ENCODE measurements at places on chromosomes 12 and 14.
A peak's percentile ranks its signal among the peaks of the same experiment; 100 is the strongest.

- DNase-seq = no peak
These were observed 155.7 kb downstream of the DPF3 start for GRCh38 chr14:72738161-72738611.

DNA sequence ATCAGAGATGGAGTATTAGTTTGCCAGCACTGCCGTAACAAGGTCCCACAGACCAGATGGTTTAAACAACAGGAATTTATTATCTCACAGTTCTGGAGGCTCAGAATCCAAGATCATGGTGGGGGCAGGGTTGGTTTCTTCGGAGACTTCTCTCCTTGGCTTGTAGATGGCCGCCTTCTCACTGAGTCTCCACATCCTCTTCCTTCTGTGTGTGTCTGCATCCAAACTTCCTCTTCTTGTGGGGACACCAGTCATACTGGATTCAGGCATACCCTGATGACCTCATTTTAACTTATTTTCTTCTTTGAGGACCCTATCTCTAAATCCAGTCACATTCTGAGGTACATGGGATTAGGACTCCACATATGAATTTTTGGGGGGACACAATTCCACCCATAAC is 455.5 kb downstream of the RGS6 start:
- no peak for DNase-seq

- no peak for DNase-seq
These were observed 64.2 kb downstream of the CMAS start for GRCh38 chr12:22110176-22110575.

DNA sequence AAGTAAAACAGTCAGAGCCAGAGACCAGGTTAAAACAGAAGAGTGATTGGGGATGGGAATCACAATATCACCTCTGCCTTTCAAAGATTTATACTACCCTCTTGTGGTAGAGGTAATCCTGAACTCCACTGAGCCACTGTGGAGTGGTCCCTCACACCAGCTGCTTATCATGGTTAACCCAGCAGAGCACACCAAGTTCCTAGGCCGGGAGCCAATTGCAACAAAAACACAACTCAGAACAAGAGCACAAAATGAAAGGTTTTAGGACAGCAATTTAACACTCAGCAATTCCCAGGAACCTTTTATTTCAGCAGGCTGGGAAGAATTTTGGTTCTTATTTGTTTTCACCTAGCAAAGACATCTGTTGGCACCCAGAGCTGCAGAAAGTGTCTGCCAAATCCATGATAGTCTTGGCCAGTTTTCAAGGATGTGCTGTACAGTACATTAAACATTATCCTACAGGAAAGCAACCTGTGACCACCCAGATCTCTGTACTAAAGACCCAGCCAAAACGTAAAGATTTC is 220.5 kb upstream of the ATXN7L3B start:
- DNase-seq = no peak

- no peak for DNase-seq
These were observed 55.5 kb downstream of the FAM222A start for GRCh38 chr12:109768901-109769670.

GRCh38 chr12:30806989-30807694 is 52.4 kb upstream of the CAPRIN2 start:
- peak; percentile 12 for DNase-seq

DNA sequence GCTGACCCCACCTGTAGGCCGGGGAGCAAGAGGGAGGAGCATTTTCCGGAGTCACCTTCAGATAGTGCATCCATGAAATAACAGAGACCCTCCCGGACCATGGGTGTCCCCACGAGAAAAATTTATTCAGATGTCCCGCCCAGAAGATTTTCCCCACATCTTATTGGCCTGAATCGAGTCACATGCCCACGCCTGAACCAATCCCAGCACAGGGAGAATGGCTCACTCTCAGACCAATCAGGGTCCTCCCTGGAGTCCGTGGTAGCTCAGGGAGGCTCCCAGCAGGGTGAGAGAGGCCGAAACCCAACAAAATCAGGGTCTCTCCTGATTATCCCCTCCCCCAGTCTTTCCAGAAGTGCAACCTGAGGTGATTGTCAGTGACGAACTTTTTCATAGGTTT is 16.4 kb upstream of the NCOR2 start:
- DNase-seq = no peak

DNA sequence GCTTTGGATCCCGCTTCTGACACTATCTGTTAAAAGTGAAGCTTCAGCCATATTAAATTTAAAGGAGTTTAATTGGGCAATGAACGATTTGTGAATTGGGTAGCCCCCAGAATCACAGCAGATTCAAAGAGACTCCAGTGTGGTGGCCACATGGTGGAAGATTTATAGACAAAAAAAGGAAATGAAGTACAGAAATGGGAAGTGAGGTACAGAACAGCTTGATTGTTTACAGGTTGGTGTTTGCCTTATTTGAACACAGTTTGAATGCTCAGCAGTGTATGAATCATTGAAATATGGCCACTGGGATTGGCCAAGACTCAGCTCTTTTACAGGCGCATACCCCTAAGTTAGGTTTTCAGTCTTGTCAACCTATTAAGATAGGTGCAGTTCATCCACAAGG is 21.9 kb downstream of the CCDC91 start:
- DNase-seq = no peak

DNA sequence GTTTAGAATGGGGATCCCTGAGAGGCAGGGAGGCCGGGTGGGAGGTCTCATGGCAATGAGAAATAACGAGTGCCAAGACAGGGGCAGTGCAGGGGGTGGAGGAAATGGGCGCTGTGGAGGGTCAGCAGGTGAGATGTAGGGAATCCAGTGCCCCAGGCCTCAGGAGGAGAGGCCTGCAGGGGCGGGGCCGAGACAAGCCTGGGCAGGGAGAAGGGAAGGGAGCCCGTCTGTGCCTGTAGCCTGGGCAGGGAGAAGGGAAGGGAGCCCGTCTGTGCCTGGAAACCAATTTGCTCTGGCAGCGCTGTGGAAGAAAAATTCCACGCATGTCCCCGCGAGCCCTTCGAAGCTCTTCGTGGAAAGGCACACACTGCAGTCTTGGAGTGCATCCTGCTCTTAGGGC is 10.6 kb upstream of the NCOR2 start:
- DNase-seq = no peak

DNA sequence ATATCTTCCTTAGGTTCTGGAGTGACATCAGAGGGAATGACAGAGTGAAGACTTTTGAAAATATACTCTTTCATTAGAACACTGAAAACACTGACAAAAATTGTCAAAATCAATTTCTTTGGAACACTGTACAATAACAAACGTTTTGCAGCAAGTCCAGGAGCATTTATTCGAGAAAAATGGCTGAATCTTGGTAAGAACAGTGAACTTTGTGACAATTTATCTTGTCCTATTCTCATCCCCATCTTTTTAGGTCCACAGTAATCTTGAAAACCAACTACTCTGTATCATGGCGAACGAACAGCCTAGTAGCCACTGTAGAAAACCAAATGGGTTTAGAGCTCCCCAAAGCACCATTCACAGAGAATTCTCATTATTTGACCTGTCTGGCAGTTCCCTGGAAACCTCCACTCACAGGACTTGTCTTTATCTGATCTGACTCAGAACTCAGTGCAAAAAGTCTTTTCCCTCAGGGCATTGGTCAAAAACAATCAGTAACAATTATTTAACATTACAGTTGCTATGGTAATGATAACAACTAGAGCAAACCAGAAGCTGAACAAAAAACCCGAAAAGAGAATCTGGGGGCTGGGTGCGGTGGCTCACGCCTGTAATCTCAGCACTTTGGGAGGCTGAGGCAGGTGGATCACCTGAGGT is 20.3 kb upstream of the PPP2R5E start:
- no peak for DNase-seq

DNA sequence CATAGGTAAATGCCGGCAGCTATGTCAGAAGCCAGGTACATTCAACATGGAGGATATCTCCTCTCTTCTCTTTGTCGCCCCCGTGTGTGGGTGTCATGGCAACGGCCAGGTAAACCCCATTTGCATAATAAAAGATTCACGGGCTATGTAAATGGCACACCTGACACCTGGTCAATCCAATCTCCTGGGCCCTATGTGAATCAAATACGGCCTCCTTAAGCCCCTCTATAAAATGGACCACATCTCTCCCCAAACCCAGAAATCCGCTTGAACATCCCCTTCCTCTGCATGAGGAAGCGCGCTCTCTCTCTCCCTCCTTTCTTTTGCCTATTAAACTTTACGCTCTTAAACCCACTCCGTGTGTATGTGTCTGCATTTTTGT is 363.7 kb downstream of the SOX5 start:
- no peak for DNase-seq

- DNase-seq = peak; percentile 67
These were observed 132.2 kb upstream of the NUDT4 start for GRCh38 chr12:93245543-93245942.

GRCh38 chr12:56943878-56944277 is 9.7 kb upstream of the SDR9C7 start:
- DNase-seq = no peak

- DNase-seq = no peak
These were observed 82.0 kb upstream of the DYNC1H1 start for GRCh38 chr14:101882141-101882935.

GRCh38 chr14:92473969-92474535 is 39.5 kb upstream of the RIN3 start:
- DNase-seq = no peak

- no peak for DNase-seq
These were observed 30.1 kb upstream of the PWP1 start for GRCh38 chr12:107655281-107656065.

GRCh38 chr12:119843100-119843499 is 34.0 kb downstream of the CIT start:
- no peak for DNase-seq
